ENCODE measurements at places on chromosomes 1 and 21.

DNA sequence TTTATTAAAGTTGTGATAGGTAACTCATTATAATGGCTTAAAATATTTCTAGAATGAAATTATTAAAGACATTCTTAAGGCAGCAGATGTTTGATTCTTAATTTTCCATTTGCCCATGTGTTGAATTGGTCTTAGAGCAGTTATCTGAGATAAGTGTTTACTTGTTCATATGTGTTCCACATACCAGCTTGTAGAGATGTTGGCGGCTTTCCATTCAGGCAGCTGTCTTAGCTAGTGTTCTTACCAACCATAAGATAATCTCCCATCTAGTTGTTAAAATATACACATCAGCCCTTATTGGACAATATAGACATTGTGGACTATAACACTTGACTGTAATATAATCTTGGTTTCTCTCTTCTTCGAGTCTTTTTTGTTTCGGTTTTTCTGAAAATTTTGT is 1372.9 kb upstream of the ADGRL2 start:
- no peak for DNase-seq

DNA sequence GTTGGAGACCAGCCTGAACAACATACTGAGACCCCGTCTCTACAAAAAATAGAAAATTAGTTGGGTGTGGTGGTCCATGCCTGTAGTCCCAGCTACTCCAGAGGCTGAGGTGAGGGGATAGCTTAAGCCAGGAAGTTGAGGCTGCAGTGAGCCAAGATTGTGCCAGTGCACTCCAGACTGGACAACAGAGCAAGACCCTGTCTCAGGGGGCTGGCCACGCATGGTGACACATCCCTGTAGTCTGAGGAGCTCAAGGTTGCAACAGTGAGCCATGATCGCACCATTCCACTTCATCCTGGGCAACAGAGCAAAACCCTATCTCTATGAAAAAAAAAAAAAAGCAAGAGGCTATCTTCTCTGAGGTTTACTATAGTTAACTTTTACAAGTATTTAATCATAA is 12.7 kb upstream of the UBE4B start:
- DNase-seq = no peak

DNA sequence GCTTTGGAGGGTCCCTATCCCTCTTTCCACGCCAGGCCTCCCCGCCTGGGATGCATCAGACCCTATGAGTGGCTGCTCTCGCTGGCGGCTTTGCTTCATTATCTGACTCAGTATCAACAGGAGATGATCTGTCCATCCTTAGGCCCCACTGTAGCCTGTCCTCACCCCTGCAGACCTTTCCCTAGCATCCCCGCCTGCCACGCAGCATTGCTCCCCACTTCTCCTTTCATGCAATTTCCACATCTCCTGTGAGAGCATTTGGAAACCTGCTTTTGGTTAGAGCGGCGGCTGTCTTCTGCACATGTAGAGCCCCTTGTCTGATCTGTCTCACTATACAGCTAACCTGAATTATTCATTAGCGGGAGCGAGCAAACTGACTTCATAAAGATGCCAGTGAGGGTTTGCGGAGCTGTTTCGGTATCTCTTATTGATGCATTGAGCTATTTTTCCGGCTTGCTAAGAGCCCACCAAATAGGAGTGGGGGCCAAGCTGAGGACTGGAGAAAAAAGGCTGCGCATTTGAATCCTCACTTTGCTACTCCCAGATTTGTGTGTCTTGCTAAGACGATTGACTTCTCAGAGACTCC is 40.0 kb upstream of the ATP2B4 start:
- no peak for DNase-seq

DNA sequence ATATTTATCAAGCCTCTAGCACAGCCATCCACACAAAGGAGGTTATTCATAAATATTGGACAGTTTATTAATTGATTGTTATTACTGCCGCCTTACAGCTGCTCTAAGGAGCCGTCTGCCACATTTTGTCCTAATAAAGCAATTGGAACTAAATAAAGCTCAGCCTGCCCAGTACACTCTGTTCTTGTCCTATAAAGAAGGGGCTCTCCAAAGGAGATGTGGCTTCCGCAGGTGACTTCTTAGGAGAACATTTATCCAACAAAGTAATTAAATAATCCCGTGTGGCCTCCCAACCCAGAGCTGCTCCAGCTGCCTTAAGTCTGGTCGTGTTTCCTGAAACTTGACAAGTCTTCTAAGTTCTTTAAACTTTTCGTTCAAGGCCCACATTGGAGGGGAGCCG is 497.7 kb downstream of the NPHP4 start:
- DNase-seq = no peak

- DNase-seq = no peak
These were observed 63.4 kb downstream of the KCNAB2 start for GRCh38 chr1:6108937-6109614.

GRCh38 chr1:184362876-184363275 is 24.0 kb upstream of the C1orf21 start:
- DNase-seq = no peak

- no peak for DNase-seq
These were observed 92.2 kb downstream of the TBX19 start for GRCh38 chr1:168372861-168373371.

DNA sequence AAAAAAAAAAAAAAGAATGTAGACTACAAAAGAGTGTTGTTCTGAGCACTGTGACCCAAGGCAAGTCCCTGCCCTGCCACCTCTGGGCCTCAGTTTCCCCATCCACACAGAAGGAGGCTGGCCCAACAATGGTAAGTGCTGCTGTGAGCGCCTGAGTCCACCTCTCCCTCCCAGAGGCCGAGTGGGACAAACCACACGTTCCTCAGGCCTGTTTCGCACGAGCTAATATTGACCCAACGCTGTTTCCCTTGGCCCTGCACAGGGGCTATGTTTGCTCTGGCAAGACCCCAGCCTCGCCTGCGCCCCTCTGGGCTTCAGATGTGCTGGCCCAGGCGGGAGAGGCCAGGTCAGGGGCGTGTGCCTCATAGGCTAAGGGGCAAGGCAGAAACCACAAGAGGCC is 12.6 kb upstream of the LAPTM5 start:
- DNase-seq = no peak

DNA sequence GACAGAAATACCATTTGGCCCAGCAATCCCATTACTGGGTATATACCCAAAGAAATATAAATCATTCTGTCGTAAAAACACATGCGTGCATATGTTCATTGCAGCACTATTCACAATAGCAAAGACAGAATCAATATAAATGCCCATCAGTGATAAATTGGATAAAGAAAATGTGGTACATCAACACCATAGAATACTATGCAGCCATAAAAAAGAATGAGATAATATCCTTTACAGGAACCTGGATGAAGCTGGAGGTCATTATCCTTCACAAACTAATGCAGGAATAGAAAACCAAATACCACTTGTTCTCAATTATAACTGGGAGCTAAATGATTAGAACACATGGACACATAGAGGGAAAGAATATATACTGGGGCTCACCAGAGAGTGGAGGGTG is 109.6 kb upstream of the SLC35F3 start:
- no peak for DNase-seq

DNA sequence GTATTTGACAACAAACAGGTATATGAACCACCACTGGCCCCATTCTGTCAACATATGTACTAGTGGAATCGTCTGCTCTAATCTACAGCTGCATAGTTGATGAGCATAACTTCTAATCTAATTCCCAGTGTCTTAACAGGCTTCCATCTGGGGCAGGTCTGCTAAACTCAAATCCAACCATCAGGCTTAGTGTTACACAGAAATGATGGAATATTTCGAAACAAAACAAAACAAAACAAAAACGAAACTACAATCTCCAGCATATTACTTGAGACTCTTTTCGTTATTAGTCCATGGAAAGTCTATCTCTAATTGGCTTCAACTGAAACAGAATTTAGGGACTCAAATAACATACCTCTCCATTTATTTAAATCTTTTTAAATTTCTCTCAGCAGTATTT is 37.6 kb downstream of the DIPK1A start:
- no peak for DNase-seq

DNA sequence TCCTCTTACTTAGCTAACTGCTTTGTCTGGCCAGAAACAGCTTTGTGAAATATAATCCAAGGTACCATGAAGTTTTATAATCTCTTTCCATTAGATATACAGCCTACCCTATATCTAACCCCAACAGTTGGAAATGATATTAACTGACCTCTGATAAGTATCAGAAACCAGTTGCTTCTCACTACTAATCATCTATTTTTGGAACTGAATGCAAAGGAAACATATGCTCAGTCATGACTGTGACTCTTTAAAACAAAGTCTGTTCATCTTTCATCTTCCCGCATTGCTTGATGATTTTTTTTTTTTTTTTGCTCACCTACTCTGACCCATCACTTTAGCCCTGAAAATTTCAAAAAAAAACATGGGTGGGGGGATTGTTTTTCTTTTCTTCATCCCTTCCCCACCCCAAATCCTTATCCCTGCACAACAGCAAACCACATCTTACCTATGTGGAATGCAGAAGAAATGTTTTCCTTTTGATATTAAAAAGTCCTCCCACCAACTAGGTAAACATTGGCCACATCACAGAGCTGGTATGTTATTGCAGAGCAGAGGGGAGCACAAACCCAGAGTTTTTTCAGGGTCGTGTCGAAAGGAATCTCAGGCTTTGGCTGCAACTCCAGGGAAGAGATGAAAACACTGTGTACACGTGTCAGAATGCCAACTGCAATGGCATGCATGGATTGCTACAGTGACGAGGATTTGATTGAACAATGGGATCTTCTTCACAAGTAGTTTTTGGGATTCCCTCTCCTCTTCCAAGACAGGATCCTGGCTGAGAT is 137.3 kb downstream of the SLC30A10 start:
- DNase-seq = no peak

- DNase-seq = no peak
These were observed 41.9 kb downstream of the CEP170 start for GRCh38 chr1:243213045-243213787.

GRCh38 chr1:155867766-155868165 is 8.4 kb downstream of the SYT11 start:
- DNase-seq = no peak
